ENCODE measurements at places on chromosomes 5 and 9.

DNA sequence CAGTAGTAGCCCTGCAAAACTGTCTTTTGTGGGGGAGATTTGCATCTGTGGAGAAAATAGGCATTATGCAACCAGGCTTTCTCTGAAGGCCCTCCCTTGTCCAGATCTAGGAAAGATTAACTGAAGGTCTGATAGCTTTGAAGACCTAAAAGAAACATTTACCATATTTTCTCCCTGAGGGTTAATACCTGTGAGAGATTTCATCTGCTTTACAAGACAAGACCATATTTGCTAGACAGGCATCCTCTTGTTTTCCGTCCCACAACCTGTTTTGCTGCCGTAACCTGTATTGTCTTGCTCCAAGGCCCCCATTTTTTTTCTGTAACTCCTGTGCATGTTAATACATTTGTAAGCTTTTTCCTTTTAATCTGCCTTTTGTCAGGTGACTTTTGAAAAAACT lies 1985.2 kb upstream of the CDH9 start:
- no peak for DNase-seq

DNA sequence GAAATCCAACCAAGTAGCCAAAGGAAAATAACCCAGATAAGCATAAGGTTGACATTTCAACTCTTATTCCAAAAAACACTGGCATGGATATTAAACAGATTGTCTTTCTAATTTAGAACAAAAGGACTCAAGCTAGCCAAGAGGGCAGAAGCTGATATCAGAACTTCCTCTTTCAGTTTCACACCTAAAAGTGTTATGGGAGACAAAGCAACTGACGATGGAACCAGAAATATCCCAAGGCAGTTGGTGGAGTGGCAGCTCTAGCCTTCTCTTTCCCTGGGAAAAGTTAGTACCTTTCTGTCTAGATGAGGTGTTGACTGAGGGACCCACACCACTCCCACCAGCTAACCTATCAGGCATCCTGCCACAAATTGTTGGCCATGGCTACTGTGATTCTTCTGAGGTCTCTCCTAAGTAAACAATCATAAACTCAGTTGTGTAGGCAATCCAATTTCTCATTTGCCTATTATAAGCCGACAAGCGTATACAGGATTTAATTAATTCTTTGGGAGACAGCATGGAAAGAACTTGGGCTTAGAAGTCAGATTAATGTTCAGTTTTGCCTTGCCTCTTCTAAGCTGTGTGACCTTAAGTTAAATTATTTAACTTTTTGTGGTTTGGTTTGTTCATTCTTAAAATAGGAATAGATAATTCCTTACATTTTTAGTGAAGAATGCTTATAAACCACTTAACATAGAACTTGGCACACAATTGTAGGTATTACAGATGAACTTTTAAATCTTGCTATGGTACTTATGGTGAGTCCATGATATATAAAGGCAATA lies 110.9 kb upstream of the ADAMTSL1 start:
- no peak for DNase-seq

DNA sequence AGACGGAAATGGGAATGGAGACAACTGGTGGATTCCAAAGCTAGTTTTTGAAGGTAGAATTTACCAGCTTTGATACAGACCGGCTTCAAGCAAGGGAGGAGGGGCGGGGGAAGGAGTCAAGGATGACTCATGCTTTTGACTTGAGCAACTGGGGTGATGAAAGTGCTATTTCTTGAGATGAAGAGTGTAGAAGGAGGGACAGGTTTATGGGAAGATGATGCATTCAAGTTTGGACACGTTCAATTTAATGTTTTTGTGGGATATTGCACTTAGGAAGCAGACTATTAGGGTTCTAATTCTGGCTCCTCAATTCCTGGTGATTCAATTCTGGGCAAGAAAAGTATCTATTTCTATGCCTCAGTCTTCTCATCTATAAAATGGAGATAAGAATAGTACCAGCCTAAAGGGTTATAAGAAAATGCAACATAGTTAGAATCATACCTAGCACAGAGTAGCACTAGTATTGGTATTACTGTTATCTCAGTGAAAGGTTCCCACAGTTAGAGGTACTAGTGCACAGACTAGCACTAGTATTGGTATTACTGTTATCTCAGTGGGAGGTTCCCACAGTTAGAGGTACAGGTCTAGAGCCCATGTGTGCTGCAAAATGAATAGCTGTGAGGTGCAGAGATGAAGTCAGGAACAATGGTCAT lies 4.6 kb downstream of the NIPAL4 start:
- peak; percentile 84 for DNase-seq

GRCh38 chr5:30871196-30871595 lies 322.3 kb upstream of the CDH6 start:
- DNase-seq, result no peak

- no peak for DNase-seq
Observed at GRCh38 chr5:170112876-170113521, 7.3 kb downstream of the FOXI1 start.

GRCh38 chr5:82298668-82299067 lies 20.5 kb upstream of the RPS23 start:
- no peak for DNase-seq

DNA sequence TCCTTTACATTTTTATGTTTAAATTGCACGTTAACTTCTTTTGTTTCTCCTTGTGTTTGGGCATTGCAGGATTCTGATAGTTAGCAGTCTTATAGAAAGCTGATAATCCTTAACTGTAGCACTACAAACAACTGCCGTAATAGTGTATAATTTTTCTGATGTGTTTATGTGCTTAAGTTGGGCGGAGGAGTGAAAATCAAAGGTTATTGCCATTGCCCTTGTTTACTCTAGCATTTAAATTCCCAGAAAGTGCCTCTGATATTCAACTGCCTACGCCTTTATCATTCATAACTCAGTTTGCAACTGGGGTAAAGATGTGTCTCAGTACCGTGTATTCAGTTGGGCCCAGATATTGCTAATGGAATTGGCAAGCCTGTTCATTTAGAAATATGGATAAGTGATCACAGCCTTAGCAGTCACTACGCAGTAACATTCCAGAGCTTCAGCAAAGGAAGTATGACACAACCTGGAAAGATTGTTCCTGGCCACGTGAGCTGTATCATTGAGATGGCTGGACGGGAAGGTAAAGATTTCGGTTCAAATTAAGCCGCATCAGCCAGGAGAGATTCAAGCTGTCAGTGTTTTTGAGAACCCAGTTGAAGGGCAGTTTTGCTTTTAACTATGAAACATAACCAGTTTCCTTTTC lies 28.1 kb upstream of the LRRTM2 start:
- peak; percentile 26 for DNase-seq

DNA sequence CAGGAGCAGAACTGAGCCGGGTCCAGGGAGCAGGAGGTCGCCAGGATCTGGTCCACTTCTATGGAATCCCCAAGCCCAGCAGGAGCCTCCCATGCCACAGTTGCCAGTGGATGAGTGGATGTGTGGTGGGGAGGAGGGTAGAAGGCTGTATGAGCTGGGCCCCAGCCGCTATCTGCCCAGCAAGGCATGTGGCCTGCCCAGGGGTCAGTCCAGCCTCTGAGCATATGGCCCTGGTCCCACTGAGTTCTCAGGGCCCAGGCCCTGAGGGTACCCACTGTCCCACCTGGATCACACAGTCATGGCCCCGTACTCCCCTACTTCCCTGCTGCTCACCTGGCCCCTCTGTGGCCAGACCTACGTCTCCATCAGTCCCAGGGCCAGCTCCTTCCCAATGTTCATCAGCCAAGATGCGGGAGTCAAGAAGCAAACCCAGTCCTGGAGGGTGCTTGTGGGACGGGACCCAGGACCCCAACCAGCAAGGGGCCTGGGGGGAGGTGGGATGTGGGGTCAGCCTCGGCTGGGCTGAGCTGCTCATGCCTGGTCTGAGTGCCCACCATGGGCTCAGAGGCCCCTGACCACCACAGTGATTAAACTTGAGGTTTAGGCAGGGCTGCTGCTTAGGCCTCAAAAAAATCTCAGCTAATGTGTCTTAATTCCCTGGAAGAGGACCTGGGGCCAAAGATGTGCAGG lies 152.7 kb downstream of the COL23A1 start:
- peak; percentile 2 for DNase-seq

DNA sequence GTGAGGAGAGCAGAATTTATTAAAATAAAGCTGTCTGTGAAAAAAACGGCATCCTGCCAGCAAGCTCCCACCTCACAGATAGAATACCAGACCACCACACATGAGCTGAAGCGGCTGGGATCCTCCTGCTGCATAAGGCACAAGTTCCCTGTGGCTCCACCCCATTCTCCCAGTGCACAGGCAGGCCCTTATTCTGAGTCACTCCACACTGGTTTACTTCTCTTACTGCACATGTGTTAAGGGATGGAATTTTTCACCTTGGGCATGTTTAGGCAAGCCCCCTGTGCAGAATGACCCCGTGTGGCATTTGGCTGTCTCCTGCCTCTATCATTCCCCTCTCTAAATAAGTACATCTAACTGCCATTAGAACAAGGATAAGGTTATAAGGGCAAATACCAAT lies 115.0 kb upstream of the ELAVL2 start:
- no peak for DNase-seq

DNA sequence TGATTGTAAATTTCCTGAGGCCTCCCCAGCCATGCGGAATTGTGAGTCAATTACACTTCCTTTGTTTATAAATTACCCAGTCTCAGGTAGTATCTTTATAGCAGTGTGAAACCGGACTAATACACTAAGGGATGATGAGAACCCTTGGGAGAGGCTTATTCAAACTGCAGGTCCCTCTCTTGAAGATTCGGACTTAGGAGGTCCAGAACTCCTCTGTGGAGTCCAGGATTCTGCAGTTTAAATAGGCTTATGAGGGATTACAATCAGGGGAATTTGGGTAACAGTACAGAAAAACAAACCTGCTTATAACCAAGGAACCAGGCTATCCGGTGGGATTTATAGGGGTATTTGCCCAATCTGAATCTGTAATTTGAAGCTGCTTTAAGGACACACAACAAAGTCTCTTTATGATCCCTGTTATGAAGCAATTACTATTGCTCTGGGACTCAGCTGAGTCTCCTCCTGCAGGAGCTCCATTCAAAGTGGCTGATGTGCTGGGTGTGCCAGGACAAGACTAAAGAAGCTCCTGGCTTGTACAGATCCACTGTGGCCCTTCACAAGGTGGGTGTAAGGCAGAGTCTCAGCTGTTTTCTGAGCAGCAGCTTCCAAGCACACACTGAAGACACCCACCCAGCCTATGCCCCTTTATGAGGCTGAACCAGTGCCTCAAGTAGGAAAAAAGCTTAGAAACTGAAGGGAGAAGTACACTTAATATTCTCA lies 41.8 kb upstream of the LHFPL2 start:
- no peak for DNase-seq

DNA sequence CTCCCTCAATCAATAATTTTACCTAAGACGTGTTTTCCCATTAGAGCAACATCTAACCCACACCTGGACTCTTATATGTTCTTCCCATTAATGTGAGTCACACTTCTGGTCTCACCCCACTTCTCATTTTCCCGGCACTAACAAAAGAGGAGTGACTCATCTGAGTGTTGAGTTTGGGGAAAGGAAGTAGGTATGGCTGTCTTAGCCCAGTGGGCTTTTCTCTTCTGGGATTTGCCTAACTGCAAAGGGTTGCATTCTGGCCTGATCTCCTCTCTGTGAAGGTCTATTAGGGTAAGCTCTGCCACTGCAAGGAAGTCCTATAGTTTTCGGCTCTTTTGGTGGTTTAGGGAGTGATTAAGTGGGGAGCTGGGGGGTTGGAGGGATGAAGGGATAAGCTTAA lies 195.6 kb downstream of the KIAA0825 start:
- DNase-seq, result peak; percentile 77

DNA sequence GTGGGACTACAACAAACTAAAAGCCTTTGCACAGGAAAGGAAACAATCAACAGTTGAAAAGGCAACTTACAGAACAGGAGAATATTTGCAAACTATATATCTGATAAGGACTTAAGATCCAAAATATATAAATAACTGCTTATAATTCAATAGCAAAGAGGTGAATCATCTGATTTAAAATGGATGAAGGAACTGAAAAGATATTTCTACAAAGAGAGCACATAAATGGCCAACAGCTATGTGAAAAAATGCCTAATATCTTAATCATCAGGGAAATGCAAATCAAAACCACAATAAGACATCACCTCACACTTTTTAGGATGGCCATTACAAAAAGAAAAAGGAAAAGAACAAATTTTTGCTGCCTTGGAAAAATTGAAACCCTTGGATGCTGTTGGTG lies 100.4 kb downstream of the LURAP1L start:
- no peak for DNase-seq

GRCh38 chr9:19533373-19533772 lies 124.6 kb downstream of the ACER2 start:
- DNase-seq, result peak; percentile 26

GRCh38 chr5:4375640-4376039 lies 764.5 kb upstream of the ADAMTS16 start:
- peak; percentile 44 for DNase-seq

- DNase-seq, result no peak
Observed at GRCh38 chr5:140130949-140131733, 5.4 kb downstream of the IGIP start.

DNA sequence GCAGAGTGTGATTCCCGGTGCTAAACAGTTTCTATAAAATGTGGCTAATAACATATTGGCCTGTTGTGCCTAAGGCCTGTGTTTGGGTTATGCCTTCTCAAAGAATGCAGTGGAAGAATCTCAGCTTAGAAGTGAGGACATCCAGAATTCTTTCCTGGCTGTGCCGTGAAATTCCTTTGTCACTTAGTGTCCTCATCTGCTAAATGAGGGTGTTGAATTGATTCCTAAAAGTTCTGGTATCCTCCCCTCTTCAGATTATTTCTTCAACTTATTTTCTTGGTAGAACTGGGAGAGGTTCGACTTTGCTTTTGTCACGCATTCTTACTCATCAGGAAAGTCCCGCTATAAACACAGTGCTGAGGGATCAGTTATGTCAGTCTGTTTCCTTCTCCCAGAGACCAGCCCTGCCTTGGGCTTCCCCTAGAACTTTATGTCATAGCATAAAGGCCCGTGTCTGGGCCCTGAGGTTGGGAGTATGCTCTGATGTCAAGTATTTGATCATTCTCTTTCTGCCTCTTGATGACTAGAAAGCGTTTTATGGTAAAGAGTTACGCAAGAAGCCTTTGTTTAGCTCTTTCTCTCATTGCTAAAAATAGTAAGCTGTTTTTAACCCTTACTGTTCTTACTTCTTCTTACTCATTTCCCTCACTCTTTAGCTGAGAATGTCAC lies 29.5 kb downstream of the MTAP start:
- DNase-seq, result no peak

GRCh38 chr5:31516802-31517201 lies 15.1 kb downstream of the DROSHA start:
- DNase-seq, result no peak

DNA sequence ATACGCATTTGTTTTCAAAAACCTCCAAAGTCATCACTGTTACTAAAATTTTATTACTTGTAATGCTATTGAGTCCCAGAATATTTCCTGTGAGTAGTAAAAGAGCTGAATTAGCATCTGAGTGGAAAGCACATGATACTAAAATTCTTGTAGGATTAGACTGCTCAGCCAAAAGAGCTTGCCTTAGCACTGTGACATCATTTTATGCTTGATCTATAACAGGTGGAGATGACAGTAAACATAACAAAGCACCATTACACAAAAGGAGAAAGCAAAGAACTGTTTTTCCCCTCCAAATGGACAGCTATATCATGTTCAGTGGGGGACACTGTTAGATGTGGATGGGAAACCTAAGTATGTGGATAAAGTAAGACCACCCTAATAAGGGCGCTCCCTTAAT lies 5.8 kb upstream of the JAK2 start:
- no peak for DNase-seq

- DNase-seq, result peak; percentile 50
Observed at GRCh38 chr5:90547072-90547536, 11.5 kb upstream of the ADGRV1 start.

Measured in Daoy (cell line).